ENCODE measurements at places on chromosomes 6 and 20.

GRCh38 chr6:30645989-30646388 lies 944 bp upstream of the C6orf136 start:
- no peak for DNase-seq

GRCh38 chr6:136792095-136792409 lies 225 bp downstream of the MAP3K5 start:
- DNase-seq: no peak

- no peak for DNase-seq
Observed at GRCh38 chr20:23193801-23194384, 107.8 kb upstream of the CD93 start.

GRCh38 chr6:41489120-41489851 lies 56.9 kb upstream of the FOXP4 start:
- no peak for DNase-seq

DNA sequence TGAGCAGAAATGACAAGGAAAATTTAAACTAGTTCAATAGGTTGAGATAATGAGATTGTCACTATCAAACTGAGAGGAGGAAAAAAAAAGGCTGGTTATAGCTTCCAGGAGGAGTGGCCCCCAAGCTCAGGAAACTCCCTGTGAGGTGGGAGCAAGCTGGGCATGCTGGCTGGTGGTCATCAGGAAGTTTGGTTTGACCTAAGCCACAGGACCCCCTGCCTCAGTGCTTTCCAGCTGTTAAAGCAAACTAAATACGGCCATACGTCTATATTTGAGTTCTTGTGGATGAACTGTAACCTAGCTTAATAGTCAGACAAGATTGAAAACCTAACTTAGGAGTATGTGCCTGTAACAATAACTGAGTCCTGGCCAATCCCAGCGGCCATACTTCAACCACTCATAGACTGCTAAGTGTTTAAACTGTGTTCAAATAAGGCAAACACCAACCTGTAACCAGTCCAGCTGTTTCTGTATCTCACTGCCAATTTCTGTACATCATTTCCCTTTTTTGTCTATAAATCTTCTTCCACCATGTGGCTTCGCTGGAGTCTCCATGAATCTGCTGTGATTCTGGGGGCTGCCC lies 24.6 kb upstream of the ZBTB24 start:
- no peak for DNase-seq

DNA sequence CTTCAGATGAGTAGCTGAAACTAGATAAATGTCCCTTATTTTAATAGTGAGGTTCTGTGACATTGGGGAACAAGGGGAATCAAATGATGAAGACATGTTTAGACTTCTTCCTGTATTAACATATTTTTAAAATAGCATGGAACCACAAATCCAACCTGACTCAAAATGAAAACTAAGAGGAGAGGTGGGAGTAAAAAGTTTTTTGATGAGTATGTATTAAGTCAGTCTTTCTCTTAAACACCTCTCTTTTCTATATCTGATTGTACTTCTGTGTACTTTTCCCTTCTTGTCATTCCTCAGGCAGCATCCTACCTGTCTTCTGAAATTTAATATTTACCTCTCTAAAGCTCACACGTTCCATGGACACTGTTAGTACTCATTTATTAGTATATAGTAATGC lies 8.7 kb upstream of the SDHAF4 start:
- no peak for DNase-seq

- DNase-seq: no peak
Observed at GRCh38 chr20:64037498-64038213, 1.7 kb downstream of the C20orf204 start.
